ENCODE measurements at places on chromosomes 2 and 18. TPM values are rescaled to one million over a fixed set of nuclear protein-coding genes. Genes with fewer than 3 reads are reported as not detected.

- no peak for DNase-seq
These were observed 660.1 kb upstream of the RAB6C start for GRCh38 chr2:129319422-129319717.

Gene UGT1A4
- not detected for total RNA-seq

Gene SLC9A4
- total RNA-seq: not detected

GRCh38 chr2:237350597-237350996 is 63.4 kb downstream of the COL6A3 start:
- no peak for DNase-seq

Gene SMCHD1
- 38.3 TPM for total RNA-seq

DNA sequence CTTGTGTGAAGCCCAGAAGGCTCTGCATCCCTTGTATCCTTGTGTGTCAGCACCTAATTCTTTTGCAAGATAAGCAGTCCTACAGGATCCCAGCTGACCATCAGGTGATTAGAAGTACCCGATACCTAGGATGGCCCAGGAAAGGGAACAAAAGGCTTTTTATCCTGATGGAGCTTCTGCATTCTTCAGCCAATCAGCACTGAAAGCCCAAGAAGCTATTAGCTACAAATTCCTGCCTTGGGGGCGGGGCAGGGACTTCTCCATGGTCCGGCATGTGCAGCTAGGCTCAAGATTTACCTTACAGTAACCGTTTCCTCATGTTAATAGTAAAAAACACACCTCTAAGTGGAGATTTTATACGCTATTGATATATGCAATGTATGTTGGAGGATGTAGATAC is 264.6 kb upstream of the THUMPD2 start:
- DNase-seq: no peak

Gene ATL2
- 30.8 TPM for total RNA-seq

DNA sequence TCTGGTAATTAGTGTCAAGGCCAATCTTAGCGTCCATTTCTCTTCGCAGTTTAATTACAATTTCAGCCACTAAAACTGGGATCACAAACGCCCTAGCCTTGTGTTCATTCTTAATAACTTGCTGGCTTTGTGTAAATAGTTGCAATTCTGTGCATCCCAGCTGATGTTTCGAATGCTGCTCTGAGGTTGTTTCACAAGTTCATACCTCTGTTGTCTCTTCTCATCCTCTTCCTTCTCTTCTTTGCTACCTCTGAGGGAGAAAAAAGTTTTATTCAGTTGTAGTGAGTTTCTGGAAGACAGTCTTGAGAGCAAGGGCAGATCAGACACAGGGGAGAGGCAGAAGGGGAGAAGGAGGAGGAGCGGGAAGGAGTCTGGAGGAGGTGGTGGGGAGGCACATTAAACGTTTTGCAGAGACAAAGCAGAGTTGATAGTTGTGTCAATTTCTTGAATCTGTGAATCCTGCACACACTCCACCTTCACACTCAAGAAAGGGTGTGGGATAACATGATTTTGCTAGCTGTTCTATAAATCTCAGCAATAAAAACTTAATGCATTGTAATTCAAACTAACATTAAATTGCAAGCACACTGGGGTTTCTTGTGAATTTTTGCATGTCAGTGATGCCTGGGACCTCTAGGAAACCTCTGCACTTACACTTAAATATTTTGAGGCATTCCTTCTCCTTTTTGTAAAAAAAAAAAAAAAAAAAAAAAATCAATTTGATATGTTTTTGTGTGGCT is 6.8 kb downstream of the MEIS1 start:
- DNase-seq: no peak

Gene ZCCHC2
- 9.6 TPM for total RNA-seq

Gene NCKAP5
- total RNA-seq: 6.5 TPM

DNA sequence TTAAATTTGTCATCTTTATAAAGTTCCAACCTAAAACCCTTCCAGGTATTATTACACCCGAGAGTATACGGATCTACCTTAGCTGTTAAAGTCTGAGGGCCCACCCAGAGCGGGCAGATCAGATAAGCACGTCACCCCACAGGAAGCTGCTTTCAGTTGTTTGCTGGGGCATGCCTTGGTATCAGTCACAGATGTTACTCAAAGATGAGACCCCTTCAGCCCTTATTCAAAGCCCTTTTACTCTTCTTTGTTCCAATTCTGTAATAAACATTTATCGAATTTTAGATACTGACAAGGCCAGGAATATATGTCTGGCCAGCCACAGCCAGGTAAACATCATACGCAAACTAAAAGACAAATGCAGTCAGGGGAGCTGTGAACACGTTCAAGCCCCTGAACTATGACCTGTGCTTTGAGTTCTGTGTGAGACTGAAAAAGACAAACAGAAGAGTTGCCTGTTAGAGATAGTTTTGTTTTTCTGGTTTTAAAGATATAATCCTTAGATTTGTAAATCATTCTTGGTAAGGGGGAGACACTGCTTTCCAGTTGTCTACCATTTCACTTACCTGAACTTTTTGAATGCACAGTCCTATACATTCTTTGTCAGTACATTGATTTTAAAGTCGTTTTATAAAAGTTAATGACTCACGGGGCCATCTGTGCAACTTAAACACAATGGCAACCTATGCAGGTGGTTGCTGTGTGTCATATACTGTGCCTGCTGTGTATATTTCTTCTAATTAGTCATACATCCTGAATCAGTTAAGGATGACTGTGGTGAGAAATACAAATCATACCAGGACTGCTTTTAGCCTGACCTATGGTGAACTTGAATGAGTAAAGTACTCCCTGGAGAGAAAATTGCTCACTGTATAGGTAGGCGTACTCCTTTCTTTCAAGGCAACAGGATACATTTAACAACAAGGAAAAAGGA is 100.5 kb upstream of the ITPRID2 start:
- DNase-seq: peak; percentile 96

Gene MC4R
- total RNA-seq: not detected

Gene CCDC121
- total RNA-seq: 1.4 TPM

Data from M059J (cell line).